ENCODE measurements at places on chromosomes 2 and 18.

DNA sequence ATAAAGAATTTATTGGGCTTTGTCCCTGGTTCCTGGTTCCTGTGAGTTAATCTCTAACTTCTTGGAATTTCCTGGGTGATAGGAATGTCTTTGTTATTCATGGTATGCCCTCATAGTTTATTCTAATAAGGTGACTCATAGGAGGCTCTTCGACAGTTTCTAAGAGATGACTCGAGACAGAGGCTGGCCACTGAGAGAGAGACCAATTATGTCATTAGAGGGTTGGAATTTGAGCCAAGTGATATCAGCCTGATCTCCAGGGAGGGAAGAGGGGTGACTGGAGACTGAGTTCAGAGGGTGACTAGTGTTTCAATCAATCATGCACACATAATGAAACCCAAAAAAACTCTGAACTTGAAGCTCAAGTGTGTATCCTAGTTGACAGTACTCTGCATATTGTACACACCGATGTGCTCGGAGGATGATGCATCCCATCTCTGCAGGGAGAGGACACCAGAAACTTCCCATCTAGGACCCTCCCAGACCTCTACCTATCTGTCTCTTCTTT is 185.7 kb downstream of the MTCL1 start:
- DNase-seq = no peak

DNA sequence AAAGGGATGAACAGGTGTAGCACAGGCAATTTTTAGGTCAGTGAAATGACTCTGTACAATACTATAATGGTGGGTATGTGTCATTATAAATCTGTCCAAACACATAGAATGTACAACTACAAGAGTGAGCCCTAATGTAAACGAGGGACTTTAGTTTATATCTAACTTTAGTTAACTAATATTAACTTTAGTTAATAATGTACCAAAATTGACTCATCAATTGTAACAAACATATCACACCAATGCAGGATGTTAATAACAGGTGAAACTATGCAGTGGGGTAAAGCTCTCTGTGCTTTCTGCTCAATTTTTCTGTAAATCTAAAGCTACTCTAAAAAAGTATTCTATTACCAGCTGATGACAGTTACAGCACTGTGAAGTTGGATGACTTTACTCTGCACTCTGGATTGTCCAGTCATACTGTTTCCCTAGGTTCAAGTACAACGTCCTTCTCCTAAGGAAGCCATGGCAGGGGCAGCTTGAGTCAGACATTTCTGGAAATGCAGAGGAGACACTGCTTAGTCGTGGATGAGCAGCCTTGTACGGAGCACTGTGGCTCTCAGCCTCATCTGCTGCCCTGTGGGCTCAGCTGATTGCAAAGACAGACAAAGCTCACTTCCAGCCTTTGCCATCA is 26.1 kb downstream of the TGFA start:
- DNase-seq = no peak

DNA sequence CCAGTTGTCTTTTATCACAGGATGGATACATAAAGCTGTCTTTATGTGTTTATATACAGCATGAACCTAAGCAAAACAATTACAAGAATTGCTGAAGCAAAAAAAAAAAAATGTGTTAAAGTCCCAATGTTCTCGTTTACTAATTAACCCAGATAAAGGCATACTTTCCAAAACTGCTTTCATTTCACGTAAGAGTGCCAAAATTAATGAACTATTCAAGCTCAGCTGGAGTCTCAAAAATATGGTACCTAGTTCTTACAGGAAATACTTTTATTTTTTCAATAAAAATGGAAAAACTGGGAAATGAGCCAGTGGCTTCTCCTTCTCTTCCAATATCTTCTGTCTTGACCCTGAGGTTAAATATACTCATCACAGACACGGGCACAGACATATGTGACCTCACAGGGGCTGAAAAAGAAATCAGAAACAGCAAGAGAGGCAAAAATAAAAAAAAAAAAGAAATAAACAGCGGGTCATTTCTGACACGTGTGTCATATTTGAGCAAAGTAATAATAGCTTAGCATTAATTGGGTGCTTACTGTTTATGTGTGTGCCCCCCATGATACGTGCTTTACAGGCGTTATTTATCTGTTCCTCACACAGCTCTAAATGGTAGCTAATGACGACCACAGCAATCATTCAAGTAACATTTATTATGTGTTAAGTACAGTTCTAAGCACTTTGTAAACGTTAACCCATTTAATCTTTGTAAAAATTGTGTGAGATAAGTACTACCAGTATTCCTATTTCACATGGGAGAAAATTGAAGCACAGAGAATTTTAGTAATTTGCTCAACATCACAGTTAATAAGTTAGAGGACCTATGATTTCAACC is 158.0 kb upstream of the MMADHC start:
- no peak for DNase-seq

DNA sequence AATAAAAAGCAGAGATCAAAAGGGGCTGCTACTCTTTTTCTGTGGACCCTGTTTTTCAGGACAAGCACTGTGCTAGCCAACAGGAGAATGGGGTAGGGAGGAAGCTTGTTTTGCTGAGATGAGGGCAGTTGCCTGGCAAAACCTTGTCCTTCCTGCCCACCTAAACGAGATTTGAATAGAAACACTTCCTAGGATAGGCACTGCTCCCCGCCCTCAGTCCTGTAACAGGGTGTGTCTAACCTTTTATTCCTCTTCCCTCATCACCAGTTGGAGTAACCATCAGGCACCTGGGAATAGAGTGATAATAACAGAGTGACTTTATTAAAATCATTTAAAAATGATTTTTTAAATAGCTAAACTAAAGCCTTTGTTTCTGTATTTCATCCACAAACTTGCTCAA is 368.8 kb downstream of the LNPK start:
- DNase-seq = no peak

DNA sequence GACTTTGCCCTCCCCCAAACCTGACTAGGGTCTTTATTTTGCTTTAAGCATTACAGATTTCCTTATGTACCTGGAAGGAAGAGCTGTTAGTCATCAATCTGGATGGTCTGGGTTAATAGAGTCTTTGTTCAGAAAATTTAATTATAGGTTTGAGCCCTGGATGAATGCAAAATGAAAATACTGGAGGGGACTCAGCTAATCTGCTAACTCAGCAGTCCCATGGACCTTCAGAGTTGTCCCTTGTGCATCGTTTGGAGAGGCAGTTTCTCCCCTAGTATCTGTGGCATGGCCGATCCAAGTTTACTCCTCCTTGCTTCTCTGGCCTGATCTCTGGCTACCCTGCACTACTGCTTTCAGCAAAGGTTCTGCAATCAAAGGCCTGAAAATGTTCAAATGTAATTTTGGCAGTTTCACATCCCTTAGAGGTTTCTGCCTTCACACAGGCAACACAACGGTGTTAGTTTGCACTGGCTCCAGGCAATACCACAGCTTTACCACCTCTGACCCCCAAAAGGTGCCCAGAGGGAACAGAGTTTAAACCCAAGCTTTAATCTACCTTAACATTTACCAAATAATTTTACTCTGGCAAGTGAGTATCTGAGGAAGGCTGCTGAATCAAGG is 134.3 kb downstream of the THADA start:
- DNase-seq = no peak

GRCh38 chr2:224837558-224837957 is 121.4 kb upstream of the CCDC195 start:
- no peak for DNase-seq
